ENCODE measurements at places on chromosomes 4 and X.
A peak's percentile ranks its signal among the peaks of the same experiment; 100 is the strongest.

DNA sequence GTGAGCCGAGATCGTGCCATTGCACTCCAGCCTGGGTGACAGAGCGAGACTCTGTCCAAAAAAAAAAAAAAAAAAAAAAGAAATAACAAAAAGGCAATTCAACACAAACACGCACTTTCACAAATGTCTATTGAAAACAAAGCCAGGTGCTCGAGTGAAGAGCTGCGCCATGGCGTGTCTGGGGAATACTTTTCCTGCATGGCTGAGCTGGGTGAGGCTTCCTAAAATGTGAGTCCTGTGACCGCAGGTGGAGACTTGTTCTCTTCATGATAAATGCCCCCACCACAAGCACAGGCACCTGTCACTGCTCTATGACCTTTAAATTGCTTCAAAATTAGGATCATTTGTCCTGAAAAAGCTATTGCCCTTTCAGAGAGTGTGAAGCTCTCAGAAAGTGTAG is 4.0 kb upstream of the ABLIM2 start:
- DNase-seq: no peak

- no peak for DNase-seq
Measured at GRCh38 chrX:154539077-154539476, 7.6 kb downstream of the G6PD start.

- DNase-seq: peak; percentile 47
Measured at GRCh38 chr4:143337600-143338287, 1.1 kb downstream of the GAB1 start.

DNA sequence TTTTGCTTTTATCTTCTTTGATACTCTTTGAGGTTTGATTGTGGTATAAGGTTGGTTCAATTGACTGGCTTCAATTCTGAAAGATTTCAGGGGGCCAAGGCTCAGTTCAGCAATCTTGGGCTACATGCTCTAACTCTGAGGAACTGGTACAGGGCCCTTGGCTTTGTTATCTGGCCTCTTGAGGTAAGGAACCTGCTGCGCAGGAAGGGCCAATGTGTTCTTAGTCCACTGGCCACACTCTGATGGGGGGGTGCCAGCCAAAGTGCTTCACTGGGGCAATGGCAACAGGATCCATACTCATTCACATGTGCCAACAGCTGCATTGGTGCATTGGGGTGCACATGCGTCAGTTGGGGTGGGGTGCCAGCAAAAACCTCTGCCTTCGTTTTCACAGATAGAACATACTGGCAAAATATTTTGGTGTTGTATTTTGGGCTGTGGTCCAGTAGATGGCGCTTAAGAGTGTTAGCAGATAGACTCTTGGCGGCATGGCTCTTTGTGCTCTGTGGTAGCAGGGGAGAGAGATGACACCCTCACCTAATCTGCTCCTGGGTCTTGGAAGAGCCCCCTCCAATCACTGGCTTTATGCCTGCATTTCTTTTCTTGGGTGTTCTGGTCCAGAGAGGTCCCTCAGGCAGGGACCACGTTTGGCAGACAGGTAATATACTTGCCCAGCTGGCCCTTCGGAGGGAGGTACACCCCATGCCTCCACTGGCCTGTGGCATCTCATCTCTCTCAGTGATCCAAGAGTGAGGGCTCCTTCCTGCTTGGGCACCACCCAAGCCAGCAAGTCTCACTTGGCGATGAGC is 42.9 kb downstream of the NDST3 start:
- no peak for DNase-seq

GRCh38 chrX:15874672-15875071 is 20.1 kb upstream of the AP1S2 start:
- no peak for DNase-seq

DNA sequence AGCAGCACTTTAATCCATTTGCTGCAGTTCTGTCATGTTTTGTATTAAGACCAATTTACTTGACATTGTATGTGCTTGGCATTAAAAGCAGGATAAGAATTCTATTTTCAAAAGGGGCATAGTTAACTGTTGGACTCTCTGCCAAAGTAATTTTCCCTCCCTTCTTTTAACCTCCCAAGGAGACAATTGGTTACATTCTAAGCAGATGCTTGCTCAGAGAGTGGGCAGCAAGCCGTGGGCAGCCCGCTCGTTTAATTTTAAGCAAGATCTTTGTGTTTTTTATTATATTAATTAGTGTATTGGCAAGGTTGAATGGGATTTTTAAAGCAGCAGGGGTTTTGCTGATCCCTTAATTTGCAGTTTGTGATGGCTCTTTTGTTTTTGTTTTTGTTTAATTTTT is 37.1 kb upstream of the KLHL8 start:
- no peak for DNase-seq

DNA sequence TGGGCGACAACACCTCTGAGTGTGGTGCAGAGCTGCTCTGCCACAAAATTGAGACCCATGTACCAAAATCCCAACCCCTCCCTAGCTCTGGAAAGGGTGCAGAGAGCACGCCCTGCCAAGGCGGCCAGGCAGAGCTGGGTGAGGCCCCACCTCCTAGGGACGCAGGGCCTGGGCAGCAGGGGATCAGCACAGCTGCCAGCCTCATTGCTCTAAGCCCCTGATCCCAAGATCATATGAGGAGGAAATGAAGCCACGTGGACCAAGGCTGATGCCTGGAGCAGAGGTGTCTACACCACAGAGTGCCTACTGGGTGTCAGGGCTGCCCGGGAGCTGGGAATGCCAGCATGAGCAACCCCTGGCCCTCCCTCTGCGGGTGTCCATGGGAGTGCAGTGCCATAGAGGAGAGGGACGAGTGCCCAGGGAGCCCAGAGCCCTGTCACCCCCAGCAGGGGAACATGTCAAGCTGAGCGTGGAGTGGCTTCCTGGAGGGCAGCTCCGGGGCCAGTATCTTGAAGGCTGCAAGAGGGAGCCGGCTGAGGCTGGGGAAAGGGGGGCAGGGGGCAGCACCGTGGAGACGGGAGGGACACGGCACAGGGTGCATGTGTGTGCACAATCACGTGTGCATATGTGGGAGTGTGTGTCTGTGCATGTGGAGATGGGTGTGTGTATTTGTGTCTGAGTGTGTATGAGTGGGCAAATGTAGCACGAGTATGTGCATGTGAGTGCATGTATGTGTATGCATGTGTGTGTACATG is 63.9 kb upstream of the PSAPL1 start:
- no peak for DNase-seq

DNA sequence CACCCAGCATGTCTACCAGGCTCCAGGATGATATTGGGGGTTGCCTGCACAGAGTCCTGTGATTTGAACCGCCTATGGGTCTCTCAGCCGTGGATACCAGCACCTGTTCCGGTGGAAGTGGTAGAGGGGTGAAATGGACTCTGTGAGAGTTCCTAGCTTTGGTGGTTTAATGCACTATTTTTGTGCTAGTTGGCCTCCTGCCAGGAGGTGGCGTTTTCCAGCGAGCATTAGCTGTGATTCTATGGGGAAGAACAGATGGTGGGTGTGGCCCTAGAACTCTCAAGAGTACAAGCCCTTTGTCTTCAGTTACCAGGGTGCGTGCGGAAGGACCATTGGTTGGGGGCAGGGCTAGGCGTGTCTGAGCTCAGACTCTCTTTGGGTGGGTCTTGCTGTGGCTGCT is 316.9 kb upstream of the AMOT start:
- no peak for DNase-seq

- DNase-seq: peak; percentile 40
Measured at GRCh38 chr4:30939069-30939468, 218.9 kb downstream of the PCDH7 start.

DNA sequence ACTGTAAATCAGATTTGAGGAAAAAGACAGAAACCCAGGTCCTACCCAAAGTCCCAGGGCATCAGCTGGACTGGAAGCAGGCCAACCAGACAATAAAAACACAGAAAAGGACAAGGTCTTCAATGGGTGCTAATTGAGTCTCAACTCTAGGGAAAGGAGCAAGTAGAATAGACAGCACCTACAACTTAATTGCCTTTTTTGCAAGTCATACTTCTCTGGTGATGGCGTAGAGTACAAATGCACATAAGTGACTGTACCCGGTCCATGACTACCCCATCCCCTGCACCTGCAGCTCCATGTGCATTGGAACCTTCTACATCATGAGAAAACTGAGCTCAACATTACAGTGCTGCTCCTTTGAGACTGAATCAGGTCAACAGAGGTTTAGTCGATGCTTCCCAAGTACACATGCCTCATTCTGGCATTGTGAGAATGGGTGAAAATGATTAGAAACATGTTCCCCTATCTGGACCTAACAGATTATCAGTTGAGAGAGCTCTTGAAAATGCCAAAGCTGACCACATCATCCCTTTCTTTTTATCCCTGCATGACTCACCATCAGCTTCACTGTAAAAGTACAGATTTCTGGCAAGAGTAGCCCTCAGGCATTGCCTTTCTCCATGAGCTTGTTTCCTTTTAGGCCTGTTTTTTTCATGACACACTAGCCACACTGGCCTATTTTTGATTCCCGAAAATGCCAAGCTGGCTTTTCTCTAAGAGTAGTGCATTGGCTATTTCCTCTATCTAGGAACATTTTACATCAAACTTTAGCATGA is 298.3 kb downstream of the HS3ST1 start:
- DNase-seq: no peak

DNA sequence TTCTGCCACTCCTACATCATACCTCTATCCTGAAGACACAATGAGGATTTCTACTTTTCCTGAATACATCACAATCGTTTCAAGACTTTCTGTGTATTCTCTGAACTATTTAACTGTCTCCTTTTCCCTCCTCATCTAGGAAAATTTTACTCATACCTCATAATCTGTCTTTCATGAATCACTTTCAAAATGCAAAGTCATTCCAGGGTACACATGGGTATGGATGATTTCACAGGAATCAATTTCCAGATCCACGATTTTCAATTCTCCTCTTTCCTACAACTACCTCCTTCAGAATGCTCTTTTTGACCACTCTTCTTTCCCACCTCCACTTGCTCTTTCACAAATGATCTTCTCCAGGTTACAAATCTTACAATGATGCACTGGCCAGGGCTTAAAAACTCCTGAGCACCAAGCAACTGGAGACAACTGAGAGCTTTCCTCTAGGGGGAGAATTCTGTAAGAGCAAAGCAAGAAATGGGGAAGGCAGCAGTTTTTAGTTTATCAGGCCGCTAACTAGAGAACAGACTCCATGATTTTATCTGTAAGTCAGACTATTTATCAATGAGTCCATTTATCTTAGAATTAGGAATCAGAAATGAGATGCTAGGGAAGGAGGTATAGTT is 116.4 kb downstream of the PPP3CA start:
- no peak for DNase-seq

DNA sequence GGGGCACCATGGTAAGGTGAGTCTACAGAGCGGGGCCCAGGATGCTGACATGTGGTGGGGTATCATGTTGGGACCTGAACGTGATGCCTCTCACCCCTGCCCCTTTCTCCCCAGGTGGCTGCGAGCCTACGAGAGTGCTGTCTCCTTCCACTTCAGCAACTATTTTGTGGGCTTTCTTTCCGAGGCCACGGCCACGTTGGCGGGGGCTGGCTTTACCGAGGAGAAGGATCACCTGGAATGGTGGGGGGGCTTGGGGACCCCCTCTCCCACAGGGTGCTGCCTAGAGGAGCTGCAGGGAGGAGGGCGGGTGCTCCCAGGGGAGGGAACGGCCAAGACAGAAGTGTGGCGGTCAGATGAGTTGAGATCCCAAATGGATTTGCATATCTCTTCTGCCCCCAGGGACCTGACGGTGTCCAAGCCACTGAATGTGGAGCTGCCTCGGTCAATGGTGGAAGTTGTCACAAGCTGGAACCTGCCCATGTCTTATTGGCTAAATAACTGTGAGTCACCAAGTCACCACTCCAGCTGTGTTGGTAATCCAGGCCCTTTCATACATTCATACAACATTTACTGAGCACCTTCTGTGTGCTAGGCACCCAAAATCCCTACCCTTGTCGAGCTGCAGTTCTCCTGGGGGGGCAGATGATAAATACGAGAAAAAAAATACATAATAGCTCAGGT is 5.5 kb downstream of the PORCN start:
- no peak for DNase-seq

DNA sequence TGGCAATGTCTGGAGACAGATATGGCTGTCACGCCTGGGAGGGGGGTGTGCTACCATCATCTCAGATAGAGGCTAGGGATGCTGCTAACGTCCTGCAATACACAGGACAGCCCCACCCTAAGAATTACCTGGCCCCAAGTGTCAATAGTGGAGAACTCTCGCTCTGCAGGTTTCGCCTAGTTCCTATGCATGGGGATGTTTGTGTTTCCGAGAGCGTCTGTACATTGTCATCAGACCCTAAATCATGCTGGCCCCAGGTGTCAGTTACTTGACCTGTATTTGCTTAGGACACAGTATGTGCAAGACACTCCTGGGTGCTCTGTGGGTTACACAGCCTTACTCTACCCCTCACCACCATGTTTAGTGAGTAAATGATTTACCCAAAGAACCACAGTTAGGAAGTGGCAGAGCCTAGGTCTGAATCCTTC is 90.8 kb downstream of the AFF1 start:
- no peak for DNase-seq

GRCh38 chrX:153460826-153461225 is 9.6 kb downstream of the HAUS7 start:
- DNase-seq: no peak

DNA sequence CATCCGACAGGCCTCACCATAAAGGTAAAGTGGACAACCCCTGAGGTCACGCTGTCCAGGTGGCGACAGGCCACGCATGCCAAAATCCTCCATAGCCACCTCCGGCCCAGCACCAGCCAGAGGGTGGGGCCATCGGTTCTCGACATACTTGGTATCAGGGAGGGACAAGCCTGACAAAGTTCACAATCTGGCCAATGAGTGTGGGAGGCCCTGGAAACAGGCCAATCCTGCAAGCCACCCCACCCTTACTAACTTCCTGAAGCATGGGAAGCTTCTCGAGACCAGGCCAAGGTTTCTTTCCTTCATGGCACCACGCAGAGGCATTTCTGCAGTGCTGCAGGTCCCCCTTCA is 73.8 kb downstream of the MTMR1 start:
- no peak for DNase-seq

- DNase-seq: no peak
Measured at GRCh38 chr4:4477796-4478195, 64.1 kb downstream of the STX18 start.

DNA sequence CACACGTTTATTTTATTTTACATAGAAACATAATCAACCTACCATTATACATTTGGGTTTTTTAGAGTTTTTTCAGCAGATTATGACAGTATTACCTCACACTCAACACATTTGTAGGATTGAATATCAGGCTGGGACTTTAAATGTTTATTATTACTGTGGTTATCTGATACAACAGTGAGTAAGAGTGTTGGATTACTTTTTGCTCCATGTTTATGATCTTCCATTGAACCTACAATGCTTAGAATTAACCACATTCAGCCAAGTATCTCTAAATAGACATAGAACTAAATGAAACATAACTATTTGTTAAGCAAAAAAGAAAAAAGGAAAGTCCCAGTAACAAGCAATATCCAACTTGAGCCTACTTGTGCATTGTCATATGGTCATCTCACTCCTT is 607.4 kb upstream of the PITX2 start:
- no peak for DNase-seq

GRCh38 chr4:56247646-56248045 is 139.6 kb downstream of the AASDH start:
- DNase-seq: no peak
